Type B pancreatic cell (in vitro differentiated cells): ENCODE measurements at places on chromosomes 7 and 10. TPM values are rescaled to one million over a fixed set of nuclear protein-coding genes. Genes with fewer than 3 reads are reported as not detected.

The GNAT3 gene
- total RNA-seq: 0.70 and 0.81 TPM in 2 replicates

The UNCX gene
- 0.48 TPM in 1 of 2 replicates, not detected in the other for total RNA-seq

The ACSL5 gene
- 13.9 and 39.7 TPM in 2 replicates for total RNA-seq

The TMEM139 gene
- total RNA-seq: 2.6 and 4.8 TPM in 2 replicates

The TMEM26 gene
- total RNA-seq: 0.79 and 3.4 TPM in 2 replicates

The ANKRD30A gene
- total RNA-seq: not detected in 2 replicates
